Activated CD8-positive, alpha-beta memory T cell treated with anti-CD3 and anti-CD28 coated beads for 1 hour (primary cell): ENCODE measurements at places on chromosomes 1 and 21.

DNA sequence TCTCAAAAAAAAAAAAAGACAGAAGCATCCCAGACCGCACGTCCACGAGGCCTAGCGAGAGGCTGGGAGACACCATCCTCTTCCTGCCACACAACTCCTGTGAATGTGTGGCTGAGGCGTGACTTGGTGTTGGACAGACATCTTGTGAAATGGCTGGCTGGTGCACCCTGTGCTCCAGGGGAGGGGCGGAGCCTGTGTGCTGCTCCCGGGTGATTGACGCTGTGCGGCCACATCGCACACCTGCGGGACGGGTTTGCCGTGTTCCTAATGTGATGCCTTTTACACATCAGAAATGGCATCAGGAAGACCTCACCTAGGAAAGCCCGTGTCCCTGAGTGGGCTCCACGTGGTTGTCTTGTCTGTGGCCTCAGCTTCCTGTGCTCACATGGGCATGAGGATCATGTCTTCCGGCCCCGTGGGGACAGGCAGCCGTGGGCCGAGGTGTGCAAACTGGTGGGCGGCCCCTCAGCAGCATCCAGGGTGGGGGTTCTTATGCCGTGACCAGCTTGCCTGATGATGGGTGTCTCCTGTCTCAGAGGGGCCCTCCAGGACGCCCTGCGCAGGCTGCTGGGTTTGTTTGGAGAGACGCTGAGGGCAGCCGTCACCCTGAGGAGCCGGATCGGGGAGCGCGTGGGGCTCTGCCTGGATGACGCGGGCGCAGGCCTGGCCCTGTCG lies 64.4 kb downstream of the PCNT start:
- DNase-seq = no peak

GRCh38 chr21:22345624-22346023 lies 1347.4 kb downstream of the NCAM2 start:
- DNase-seq = no peak

DNA sequence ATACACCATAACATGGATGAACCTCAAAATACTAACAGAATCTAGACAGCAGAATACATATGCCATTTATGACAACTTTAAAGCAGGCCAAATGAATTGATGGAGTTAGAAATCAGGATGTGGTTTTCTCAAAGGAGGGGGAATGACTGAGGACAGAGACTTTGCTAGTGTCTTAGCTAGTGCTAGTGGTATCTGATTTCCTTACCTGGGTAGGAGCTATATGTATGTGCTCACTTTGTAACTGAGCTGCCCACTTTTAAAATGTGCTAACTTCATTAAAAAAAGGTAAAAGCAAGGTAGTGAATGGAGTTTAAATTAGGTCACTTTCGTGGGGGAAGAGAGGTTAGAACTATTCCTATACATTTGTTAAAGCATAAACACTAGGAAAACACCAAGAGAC lies 2.6 kb downstream of the GTF2B start:
- no peak for DNase-seq

- DNase-seq = no peak
Observed at GRCh38 chr1:102241431-102242338, 245.0 kb upstream of the OLFM3 start.

- DNase-seq = no peak
Observed at GRCh38 chr1:164891615-164892014, 332.6 kb downstream of the PBX1 start.

DNA sequence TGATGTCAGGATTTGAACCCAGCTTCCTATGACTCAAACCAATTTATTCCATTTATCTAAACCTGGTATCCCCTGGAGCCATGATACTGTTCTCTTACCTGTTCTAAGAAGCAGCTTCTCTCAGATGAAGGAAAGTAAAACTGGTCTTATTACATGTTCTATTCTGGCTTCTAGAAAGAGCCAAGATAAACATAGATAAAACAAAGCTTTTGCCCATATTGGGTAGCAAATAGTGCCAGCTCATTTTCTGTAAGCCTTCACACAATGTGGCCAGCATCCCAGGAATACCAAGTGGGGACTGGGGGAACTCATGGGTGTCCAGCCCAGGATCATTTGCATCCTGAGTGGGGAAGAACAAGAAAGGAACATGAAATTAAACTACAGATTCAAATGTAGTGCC lies 53.5 kb upstream of the EPHA8 start:
- DNase-seq = no peak

DNA sequence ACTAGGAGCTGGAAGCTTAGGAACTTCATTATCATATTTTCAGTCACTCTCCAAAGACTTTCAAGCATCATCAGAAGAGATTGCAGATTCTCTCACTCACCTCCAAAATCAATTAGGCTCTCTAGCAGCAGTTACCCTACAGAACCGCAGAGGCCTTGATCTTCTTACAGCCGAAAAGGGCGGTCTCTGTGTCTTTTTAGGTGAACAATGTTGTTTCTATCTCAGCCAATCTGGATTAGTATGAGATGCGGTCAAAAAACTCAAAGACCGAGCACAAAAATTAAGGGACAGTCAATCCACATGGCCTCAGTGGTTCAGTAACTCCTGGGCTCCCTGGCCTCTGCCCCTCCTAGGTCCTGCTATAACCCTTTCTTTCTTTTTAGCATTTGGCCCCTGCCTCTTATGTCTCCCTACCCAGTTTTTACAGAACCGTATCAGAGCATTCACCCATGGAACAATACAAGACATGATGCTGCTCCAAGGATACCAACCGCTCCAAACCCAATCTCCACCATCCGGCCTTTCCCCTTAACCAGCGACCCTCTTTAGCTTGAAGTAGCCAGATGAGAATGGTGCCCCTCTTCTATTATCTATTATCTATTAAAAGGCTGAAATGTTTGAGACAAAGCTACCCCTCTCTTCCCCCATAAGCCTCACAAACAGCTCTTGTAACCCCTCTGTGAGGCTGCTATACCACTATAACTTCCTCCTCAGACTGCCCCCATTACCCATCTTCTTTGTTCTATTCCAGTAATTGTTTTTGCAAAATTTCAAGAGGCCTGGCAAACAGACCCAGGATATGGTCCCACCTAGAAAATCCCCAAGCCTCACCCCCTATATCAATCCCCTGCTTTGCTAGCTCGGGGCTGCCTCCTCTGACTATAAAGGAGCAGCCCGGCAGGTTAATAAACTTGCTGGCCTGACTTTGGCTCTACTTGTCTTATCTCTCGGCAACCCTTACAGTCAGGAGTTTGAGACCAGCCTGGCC lies 18.7 kb upstream of the CA6 start:
- no peak for DNase-seq

DNA sequence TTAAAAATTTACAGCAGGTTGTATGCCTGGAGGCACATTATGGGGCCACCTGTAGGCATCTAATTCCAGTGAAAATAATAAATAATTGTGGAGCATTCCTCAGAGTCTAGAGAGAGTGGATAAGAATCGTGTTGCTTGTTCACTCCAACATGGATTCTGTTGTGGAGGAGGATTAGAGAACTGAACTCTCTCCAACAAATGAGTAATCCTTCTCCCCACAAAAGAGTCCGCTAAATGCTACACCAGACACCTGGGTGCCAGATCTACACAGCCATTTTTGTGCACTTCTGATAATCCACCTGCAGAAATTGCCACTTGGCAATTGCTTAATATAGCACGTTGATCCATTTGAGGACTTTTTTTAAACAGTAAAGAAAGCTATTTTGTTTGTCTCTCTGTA lies 113.7 kb upstream of the DPYD start:
- DNase-seq = no peak

DNA sequence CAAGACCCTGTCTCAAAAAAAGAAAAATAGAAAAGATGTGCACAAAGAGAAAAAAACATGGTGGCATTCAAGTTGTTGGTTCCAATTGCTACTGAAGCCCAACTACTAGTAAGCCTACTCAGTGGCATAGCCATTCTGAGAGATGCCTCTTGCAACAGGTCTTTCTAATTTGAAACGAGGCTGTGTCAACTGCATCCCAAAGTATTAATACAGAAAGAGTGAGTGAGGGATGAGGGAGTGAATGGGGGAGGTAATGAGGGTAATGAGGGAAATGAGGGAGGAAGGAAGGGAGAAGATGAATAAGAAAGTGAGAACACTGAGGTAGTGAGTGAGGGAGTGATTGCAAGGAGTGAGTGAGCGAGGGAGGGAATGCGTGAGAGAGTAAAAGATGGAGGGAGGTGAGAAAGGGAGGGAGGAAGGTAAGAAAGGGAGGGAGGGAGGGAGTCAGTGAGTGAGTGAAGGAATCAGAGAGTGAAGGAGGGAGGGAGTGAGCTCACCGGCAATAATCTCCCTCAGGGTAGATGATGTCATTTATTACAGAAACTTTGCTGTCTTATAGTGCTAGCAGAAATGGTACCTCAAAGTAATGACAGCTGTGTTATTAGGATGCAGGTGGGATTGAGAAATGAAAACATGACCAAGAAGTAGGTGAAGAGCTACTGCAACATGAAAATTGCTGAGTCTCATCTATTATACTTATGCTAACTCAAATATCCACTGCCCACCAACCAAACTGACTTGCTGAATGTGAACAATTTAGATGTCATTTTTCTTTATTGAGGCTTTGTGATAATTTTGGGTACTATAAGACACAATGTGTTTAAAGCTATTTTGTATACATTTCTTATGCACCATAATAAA lies 75.6 kb upstream of the ADAM30 start:
- DNase-seq = no peak

- no peak for DNase-seq
Observed at GRCh38 chr21:35915030-35915429, 145.3 kb downstream of the SETD4 start.

DNA sequence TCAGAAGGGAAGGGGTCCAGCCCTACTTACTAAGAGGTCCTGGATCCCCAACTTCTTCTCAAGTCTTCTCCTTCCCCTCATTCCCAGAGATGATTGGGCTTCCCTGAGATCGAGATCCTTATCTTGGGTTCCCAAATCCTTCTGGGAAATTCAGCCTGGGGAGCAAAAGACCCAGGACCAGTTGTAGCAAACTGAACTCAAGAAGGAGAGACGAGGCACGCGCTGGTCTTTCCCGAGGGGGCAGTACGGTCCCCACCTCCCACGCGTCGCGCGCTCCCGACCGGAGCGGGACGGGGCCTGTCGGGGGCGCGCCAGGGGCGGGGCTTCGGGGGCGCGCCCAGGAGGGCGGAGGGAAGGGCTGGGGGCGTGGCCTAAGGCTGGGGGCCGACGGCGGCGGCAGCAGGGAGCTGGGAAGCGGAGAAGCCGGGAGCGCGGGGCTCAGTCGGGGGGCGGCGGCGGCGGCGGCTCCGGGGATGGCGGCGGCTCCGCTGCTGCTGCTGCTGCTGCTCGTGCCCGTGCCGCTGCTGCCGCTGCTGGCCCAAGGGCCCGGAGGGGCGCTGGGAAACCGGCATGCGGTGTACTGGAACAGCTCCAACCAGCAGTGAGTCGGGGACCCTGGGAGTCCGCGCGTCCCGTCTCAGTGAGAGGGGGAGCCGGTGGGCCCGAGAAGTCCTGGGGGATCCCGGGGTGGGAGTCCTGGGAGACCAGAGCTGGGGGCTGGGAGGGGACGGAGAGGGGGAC lies at the start of gene EFNA3:
Gene EFNA3 (plus strand): TSS at position 369 of the 741 bp plus-strand sequence. CDS start 105 bp downstream, at position 474.
- no peak for DNase-seq

DNA sequence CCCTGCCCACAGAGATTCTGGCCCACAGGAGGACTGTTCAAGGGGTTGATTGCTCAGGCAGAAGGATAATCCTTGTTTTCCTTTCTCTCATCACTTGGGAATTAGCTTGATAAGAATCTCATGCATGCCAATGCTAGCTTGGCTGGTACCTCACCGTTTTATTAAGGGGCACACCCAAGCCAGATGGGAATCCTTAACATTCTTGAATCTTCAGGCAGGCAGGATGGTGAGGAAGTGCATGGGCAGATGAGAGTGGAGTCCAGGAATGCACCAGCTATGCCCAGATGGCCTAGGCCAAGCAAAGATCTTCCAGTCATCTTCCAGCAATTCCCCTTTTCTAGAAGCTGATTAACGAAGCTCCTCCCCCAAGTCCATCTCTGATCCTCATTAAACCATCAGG lies 4.1 kb upstream of the LCE7A start:
- no peak for DNase-seq

- no peak for DNase-seq
Observed at GRCh38 chr1:3672971-3673361, 20.6 kb downstream of the TP73 start.
